ENCODE measurements at places on chromosomes 6 and 20. TPM values are rescaled to one million over a fixed set of nuclear protein-coding genes. Genes with fewer than 3 reads are reported as not detected.
A peak's percentile ranks its signal among the peaks of the same experiment; 100 is the strongest.

- no peaks in the 10 kb centered on the region for H3K36me3 ChIP-seq
- no peak overlapping the region for H3K27ac ChIP-seq
- no peak for DNase-seq
- H3K4me1 ChIP-seq, result no peaks in the 10 kb centered on the region
- no peaks in the 10 kb centered on the region for H3K27me3 ChIP-seq
Measured at GRCh38 chr20:13927171-13927570, 63.2 kb downstream of the SEL1L2 start.

DNA sequence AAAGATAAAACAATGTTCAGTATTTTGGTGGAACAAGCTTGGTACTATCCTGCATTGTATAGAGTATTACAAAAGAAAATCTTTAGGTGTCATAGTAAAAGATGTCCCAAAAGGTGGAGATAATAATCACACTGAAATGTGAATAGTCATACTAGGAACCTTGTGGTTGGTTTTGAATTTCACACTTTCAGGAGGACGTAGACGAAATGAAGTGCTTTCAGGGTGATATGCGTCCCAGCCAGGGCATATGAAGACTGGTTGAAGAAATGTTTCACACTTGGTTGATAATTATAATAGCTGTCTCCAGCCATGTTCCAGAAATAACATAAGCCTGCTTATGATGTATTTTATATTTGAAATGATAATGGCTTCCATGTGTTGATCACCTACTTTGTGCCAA, 60.4 kb downstream of the SCAND1 start:
- no peaks in the 10 kb centered on the region for H3K4me1 ChIP-seq
- H3K36me3 ChIP-seq, result peaks cover 31% of the 10 kb centered on the region
- DNase-seq, result no peak
- H3K4me3 ChIP-seq, result no peak overlapping the region
- no peak overlapping the region for H3K27ac ChIP-seq

GRCh38 chr6:8392569-8392968, 42.8 kb downstream of the SLC35B3 start:
- H3K27ac ChIP-seq, result no peak overlapping the region
- no peaks in the 10 kb centered on the region for H3K4me1 ChIP-seq
- H3K36me3 ChIP-seq, result no peaks in the 10 kb centered on the region
- H3K27me3 ChIP-seq, result no peaks in the 10 kb centered on the region
- no peak for DNase-seq

GRCh38 chr6:154229786-154230185, 126.8 kb downstream of the IPCEF1 start:
- H3K4me1 ChIP-seq, result no peaks in the 10 kb centered on the region
- no peaks in the 10 kb centered on the region for H3K36me3 ChIP-seq
- H3K27me3 ChIP-seq, result no peaks in the 10 kb centered on the region
- DNase-seq, result no peak

DNA sequence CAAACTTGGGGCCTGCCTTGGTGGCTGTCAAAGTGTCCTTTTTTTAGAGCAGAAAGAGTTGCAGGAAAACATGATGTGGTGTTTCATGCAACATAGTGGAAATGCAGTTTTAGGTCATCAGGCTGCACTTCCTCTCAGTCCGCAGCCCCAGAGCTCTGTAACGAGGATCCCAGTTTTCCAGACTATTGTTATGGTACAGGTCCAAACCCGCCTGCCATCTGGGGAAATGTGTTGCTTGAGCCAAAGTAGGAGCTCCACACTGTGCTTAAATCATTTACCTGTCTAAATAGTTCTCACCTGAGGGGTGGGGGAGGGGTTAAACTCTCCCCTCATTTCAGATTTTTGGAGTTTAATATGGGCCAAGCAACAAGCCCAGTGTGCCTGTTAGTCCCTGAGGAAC, 59.8 kb downstream of the GOPC start:
- DNase-seq, result no peak
- H3K36me3 ChIP-seq, result peaks cover 20% of the 10 kb centered on the region
- H3K27me3 ChIP-seq, result no peaks in the 10 kb centered on the region

- no peaks in the 10 kb centered on the region for H3K36me3 ChIP-seq
- H3K27ac ChIP-seq, result no peak overlapping the region
- no peak overlapping the region for H3K4me3 ChIP-seq
- no peaks in the 10 kb centered on the region for H3K4me1 ChIP-seq
- DNase-seq, result no peak
Measured at GRCh38 chr6:145544514-145544913, 190.8 kb downstream of the EPM2A start.

DNA sequence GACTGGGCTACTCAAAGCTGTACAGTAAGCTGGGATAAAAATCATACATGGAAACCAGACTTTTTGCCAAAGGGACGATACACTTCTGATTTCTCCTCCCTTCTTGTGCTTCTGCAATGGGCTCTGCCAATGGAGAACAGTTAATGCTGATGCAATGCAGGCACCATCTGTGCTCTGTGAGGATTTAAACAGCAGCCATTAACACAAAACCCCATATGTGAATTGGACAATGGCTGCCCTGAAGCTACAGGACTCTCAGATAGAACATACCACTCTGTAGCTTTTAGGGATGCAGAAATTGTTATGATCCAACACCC, 71.9 kb downstream of the GJA10 start:
- no peaks in the 10 kb centered on the region for H3K4me1 ChIP-seq
- no peaks in the 10 kb centered on the region for H3K27me3 ChIP-seq
- H3K27ac ChIP-seq, result no peak overlapping the region
- DNase-seq, result peak; percentile 32
- H3K4me3 ChIP-seq, result no peak overlapping the region

- H3K4me1 ChIP-seq, result peaks cover 94% of the 10 kb centered on the region
- DNase-seq, result no peak
- H3K27me3 ChIP-seq, result no peaks in the 10 kb centered on the region
- no peak overlapping the region for H3K4me3 ChIP-seq
Measured at GRCh38 chr20:17666481-17666880, 15.6 kb downstream of the RRBP1 start.

DNA sequence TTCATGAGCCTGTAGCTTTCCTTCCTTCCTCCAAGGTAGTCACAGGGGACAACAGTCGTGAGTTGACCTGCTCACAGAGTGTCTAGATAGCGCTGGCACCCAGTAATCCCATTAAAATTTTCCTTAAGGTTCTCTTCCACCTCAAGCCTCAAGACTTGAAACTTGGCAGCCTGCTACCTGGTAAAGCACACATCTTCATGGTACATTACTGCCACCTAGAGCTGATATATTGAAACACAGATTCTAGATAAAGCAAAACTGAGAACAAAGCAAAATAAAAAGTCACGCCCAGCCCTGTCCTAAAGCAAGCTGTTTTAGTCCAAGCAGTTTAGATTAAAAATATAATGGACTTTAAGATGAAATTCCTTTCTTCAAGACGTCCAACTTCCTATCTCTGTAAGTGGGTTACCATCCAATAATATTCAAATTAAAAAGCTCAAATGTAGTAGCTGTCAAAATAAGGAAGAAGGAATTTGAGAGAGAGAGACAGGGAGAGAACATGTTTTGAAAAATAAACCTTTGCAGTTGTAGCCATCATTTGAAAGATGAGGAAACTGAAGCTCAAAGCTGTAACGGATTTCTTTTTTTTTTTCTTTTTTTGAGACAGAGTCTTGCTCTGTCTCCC, 50.7 kb upstream of the CD83 start:
- DNase-seq, result peak; percentile 88
- no peak overlapping the region for H3K27ac ChIP-seq
- no peak overlapping the region for H3K4me3 ChIP-seq
- H3K36me3 ChIP-seq, result no peaks in the 10 kb centered on the region
- H3K27me3 ChIP-seq, result no peaks in the 10 kb centered on the region
- H3K4me1 ChIP-seq, result no peaks in the 10 kb centered on the region

GRCh38 chr20:45834797-45835161, 1.2 kb downstream of the SNX21 start:
- DNase-seq, result no peak
- peaks cover 5% of the 10 kb centered on the region for H3K36me3 ChIP-seq
- peak overlapping the region; percentile 90 for H3K27ac ChIP-seq
- H3K4me1 ChIP-seq, result peaks cover 53% of the 10 kb centered on the region
- no peaks in the 10 kb centered on the region for H3K27me3 ChIP-seq

GRCh38 chr20:63325021-63325471, 32.1 kb downstream of the COL20A1 start:
- no peaks in the 10 kb centered on the region for H3K36me3 ChIP-seq
- no peak for DNase-seq
- peaks cover 22% of the 10 kb centered on the region for H3K27me3 ChIP-seq
- H3K27ac ChIP-seq, result no peak overlapping the region

GRCh38 chr6:14333556-14334305, 216.2 kb downstream of the CD83 start:
- no peaks in the 10 kb centered on the region for H3K36me3 ChIP-seq
- no peak overlapping the region for H3K27ac ChIP-seq
- DNase-seq, result no peak
- H3K27me3 ChIP-seq, result no peaks in the 10 kb centered on the region
- no peak overlapping the region for H3K4me3 ChIP-seq

GRCh38 chr20:8242827-8243724, 111.0 kb downstream of the PLCB1 start:
- peak overlapping the region; percentile 20 for H3K27ac ChIP-seq
- no peak for DNase-seq
- no peaks in the 10 kb centered on the region for H3K36me3 ChIP-seq
- no peak overlapping the region for H3K4me3 ChIP-seq

GRCh38 chr6:41289815-41290214, 3.3 kb upstream of the TREM1 start:
- no peak overlapping the region for H3K4me3 ChIP-seq
- H3K36me3 ChIP-seq, result no peaks in the 10 kb centered on the region
- no peaks in the 10 kb centered on the region for H3K27me3 ChIP-seq
- no peak for DNase-seq

The BPIFB2 gene
- total RNA-seq, result not detected

The RIPOR2 gene
- not detected for total RNA-seq

The BANF2 gene
- total RNA-seq, result not detected

The HNF4A gene
- 40.0 TPM for total RNA-seq

The RNF114 gene
- total RNA-seq, result 70.3 TPM

The ACTL10 gene
- total RNA-seq, result 1.4 TPM

The KIF25 gene
- total RNA-seq, result not detected

The CEP162 gene
- total RNA-seq, result 1.4 TPM

Data from stomach (tissue), 19 donors.